Hindlimb muscle (tissue), 1 donor: ENCODE measurements at places on chromosomes 1 and 21.

GRCh38 chr21:32198384-32198783 is 80.5 kb downstream of the MIS18A start:
- DNase-seq = no peak

GRCh38 chr1:67596674-67597073 is 88.3 kb upstream of the GADD45A start:
- no peak for DNase-seq

- DNase-seq = no peak
These were observed 160.6 kb upstream of the USP24 start for GRCh38 chr1:55375617-55376258.

DNA sequence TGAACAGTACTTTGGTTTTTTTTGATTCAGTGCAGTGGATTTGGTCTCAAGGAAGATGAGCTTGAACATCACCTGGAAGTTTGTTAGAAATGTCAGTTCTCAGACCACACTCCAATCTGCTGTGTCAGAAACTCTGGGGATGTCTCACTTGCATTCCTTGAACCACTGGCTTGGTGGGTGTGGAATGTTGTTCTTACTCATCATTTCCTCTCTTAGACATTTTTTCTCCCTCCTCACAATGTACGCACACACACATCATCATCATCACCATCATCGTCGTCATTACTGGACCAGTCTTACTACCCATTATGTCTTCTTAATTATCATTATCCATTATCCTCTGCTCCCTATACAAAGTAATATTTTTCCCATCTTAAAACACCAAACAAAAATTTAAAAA is 91.9 kb upstream of the KCNK2 start:
- no peak for DNase-seq

GRCh38 chr1:87134061-87134460 is 194.6 kb upstream of the LMO4 start:
- no peak for DNase-seq

- no peak for DNase-seq
These were observed 40.4 kb upstream of the PIGC start for GRCh38 chr1:172484252-172484651.

DNA sequence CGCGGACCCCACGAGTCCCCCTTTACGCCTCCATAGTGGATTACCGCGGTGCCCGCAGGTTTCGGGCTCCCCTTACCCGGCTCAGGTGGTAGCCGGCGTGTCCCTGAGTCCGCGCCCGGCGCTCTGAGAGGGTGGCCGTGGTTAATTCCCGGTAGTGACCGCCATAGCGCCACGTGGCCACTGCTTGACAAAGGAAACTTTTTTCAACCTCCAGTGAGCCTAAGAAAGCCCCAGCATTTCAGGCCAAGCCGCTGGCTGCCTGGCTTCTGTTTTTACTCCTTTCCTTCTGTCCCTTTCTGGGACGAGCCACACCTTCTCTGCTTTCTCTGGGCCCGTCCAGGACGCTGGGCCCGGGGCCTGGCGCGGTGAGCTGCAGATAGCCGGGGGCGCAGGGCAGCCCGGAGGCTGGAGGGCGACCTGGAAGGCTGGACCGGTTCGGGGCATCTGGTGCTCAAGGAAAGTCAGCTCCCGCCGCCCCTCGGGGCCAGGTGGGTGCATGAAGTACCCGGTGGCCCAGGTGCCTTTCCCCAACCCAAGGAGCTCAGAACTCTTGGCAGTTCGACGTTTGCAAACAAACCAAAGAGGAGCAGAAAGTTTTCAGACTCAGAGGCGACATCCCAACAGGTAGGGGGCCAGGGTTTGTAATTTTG is 540 bp upstream of the C1orf198 start:
- DNase-seq = peak; percentile 73

DNA sequence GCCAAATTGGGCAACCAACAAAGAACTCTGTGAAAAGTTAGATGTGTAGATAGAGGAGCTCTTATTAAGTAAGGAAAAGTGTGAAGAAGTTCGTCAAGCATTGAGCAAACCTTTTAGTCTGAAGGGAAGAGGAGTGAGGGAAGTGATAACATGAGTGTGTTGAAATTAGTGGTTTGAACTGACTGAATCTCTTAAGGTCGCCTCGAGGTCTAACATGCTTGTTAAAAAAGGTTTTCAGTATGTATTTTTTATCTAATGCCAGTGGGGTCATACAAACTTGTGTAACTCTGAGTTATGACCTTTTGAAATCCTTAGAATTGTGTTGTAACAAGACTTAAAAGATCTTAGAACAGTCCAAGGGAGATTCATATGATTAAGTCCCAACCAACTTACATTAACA is 34.1 kb downstream of the SOAT1 start:
- DNase-seq = no peak

DNA sequence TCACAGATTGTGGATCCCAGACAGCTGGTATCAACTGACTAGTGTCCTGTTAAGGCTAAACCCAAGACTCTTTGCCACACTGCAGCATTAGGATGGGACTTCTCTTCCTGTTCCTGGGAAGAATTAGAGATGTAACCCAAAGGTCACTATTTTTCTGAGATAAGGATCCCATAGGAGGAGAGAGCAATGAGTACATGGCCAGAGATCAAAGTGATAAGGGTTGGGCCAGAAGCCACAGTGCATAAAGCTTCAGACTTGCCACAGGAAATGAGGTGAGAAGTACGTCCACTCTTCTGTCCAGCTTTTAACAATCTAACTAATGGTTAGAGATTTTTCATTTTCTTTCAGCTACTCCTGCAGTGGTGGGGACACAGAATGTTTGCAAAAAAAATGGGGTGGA is at the start of gene HSD3B1:
HSD3B1 (plus strand) TSS at position 270 of the 400 bp plus-strand sequence. CDS start 267 bp downstream, outside the sequence.
- no peak for DNase-seq
